ENCODE measurements at places on chromosomes 7 and 10. TPM values are rescaled to one million over a fixed set of nuclear protein-coding genes. Genes with fewer than 3 reads are reported as not detected.

NPC1L1 gene
- total RNA-seq = 0.08 TPM

AGMO gene
- not detected for total RNA-seq

DNA sequence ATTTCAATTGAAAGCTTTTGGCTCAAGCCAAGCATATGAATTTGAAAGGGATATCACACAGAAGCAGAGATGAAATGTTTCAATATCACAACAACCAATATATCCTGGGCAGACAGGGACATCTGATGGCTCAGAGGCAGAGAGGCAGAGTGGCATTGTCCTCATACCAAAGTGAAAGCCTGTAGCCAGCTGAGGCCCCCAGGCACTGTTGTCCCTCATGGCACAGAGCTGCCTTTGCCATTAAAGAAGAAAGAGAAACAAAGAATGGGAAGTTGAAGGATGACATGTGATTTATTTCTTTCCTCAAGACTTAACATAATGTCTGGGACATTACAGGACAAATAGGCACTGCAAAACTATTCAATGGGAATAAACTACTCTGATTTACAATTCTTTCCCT is 504.3 kb upstream of the PCDH15 start:
- DNase-seq = no peak
- H3K4me3 ChIP-seq = no peak overlapping the region
- H3K27me3 ChIP-seq = no peaks in the 10 kb centered on the region
- H3K36me3 ChIP-seq = no peaks in the 10 kb centered on the region

- H3K36me3 ChIP-seq = no peaks in the 10 kb centered on the region
- H3K4me3 ChIP-seq = no peak overlapping the region
- H3K27ac ChIP-seq = no peak overlapping the region
Measured at GRCh38 chr10:43199088-43199683, 60.9 kb downstream of the CSGALNACT2 start.

- H3K4me1 ChIP-seq = no peaks in the 10 kb centered on the region
- H3K27me3 ChIP-seq = peaks cover 22% of the 10 kb centered on the region
- no peak overlapping the region for H3K27ac ChIP-seq
- H3K36me3 ChIP-seq = no peaks in the 10 kb centered on the region
- H3K4me3 ChIP-seq = no peak overlapping the region
Measured at GRCh38 chr7:121337398-121337797, 8.6 kb downstream of the WNT16 start.

GRCh38 chr7:91988213-91988612 is 47.6 kb downstream of the AKAP9 start:
- H3K27ac ChIP-seq = no peak overlapping the region
- peaks cover 3% of the 10 kb centered on the region for H3K36me3 ChIP-seq
- H3K4me3 ChIP-seq = no peak overlapping the region
- no peaks in the 10 kb centered on the region for H3K27me3 ChIP-seq
- H3K4me1 ChIP-seq = peaks cover 14% of the 10 kb centered on the region
- DNase-seq = no peak

DNA sequence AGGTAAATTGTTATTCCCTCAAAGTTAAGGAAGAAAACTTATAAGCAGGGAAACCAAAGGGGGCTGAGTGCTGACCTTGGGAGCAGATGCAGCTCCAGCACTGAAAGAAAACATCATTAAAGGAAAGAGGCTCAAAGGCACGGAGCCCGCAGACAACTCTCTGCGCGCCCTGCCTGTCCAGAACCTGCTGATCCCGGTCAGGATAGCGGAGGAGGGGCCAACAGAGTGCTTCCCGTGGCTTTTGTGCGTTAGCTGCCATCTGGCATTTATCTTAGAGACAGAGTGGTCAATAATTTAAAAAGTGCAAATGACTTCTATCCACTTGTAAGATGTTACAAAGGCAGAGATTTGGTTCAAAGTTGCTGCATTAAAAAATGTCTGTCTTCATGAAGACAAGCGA is 162.1 kb downstream of the FANK1 start:
- DNase-seq = no peak
- no peak overlapping the region for H3K27ac ChIP-seq
- peaks cover 5% of the 10 kb centered on the region for H3K27me3 ChIP-seq
- no peaks in the 10 kb centered on the region for H3K36me3 ChIP-seq
- no peaks in the 10 kb centered on the region for H3K4me1 ChIP-seq
